ENCODE measurements at places on chromosomes 11 and 22.

DNA sequence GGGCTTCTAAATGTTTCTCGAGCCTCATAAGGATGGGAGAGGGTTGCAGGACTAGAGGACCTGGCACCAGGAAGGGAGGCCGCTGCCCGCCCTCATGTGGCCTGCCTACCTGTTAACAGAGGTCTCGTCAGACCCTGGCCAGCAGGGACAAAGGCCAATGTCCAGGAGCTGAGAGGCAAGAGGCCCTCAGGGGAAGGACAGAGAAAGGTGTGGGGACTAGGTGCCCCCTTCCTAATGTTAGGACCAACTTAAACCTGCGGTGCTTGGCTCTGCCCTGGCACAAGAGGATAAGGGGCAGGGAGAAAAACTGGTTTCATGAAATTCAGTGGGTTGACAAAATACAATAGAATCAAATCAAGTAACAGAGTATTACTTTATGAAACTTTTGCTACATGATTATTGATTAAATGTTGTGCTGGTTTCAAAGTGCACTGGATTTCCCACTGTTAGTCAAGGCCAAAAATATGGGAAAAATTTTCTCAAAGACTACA lies 20.0 kb upstream of the SYT12 start:
- DNase-seq: no peak

DNA sequence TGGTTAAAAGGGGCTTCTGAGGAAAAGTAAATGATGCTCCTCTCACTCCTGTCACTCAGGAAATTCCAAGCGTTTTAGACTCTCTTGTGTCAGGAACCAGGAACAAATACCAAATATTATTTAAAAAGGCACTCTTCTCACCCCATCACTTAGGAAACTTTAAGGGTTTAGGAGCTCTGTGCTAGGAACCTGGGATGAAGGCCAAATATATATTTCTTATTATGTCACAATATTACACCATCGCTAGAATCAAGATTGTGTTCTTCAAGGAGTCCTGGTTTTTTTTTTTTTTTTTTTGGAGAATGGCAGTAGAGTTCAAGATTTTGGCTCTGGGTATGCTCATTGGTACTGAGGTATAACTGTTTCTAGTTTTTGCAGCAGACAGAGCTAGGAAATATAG lies 79.0 kb upstream of the HEPHL1 start:
- DNase-seq: no peak

- DNase-seq: no peak
Observed at GRCh38 chr11:116798368-116798767, 6.7 kb upstream of the APOA5 start.

GRCh38 chr22:37807410-37808293 lies at the start of gene GCAT:
Gene GCAT (plus strand): TSS chr22:37807934. CDS start chr22:37807968, 34 bp downstream.
- DNase-seq: peak; percentile 96

GRCh38 chr11:94500181-94500580 lies 6.4 kb downstream of the ANKRD49 start:
- DNase-seq: no peak

- DNase-seq: peak; percentile 86
Observed at GRCh38 chr22:46660604-46661201, 40.5 kb downstream of the GRAMD4 start.

GRCh38 chr22:43667656-43668055 lies 144.4 kb downstream of the EFCAB6 start:
- DNase-seq: no peak

DNA sequence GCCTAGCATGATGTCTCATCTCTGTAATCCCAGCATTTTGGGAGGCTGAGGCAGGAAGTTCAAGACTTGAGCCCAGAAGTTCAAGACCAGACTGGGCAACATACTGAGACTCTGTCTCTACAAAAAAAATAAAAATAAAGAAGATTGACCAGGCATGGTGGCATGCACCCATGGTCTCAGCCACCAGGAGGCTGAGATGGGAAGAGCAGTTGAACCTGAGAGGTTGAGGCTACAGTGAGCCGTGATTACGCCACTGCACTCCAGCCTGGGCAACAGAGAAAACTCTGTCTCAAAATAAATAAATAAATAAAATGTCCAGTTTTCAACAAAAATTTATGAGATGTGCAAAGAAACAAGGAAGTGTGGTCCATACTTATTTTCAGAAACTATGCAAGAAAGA lies 28.3 kb downstream of the EFCAB6 start:
- no peak for DNase-seq

DNA sequence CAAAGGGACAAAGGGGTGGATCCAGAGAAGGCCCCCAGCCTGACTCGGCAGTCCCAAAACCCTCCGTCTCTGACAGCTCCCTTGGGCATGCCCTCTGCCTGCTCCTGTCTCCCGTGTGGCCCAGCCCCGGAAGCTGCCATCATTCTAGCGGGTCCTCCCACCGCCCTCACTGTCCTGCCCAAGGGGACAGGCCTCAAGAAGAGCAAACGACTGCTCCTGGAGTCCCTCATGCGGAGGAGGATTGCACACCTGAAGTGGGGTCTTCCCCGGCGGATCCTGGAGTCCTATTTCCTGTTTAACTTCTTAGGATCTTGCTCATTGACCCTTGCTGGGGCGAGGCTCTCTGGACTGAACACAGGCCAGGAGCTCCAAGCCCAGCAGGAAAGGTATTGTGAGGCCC lies 2.6 kb upstream of the MEI1 start:
- no peak for DNase-seq

Data from cerebellar cortex (tissue), 1 donor.